ENCODE measurements at places on chromosomes 11 and 22. TPM values are rescaled to one million over a fixed set of nuclear protein-coding genes. Genes with fewer than 3 reads are reported as not detected.

Gene KCNK4
- not detected for total RNA-seq

Gene KDELR3
- total RNA-seq = 16.7 TPM

Gene FXYD6
- total RNA-seq = 62.7 TPM

- H3K4me3 ChIP-seq = no peak overlapping the region
- H3K36me3 ChIP-seq = no peaks in the 10 kb centered on the region
- peaks cover 14% of the 10 kb centered on the region for H3K4me1 ChIP-seq
- H3K27ac ChIP-seq = no peak overlapping the region
- DNase-seq = peak; percentile 71
These were observed 19.4 kb downstream of the RNF185 start for GRCh38 chr22:31179345-31179744.

Measured in kidney (tissue), 22 donors.